GDM1 (cell line): ENCODE measurements at places on chromosomes 7 and 10.

DNA sequence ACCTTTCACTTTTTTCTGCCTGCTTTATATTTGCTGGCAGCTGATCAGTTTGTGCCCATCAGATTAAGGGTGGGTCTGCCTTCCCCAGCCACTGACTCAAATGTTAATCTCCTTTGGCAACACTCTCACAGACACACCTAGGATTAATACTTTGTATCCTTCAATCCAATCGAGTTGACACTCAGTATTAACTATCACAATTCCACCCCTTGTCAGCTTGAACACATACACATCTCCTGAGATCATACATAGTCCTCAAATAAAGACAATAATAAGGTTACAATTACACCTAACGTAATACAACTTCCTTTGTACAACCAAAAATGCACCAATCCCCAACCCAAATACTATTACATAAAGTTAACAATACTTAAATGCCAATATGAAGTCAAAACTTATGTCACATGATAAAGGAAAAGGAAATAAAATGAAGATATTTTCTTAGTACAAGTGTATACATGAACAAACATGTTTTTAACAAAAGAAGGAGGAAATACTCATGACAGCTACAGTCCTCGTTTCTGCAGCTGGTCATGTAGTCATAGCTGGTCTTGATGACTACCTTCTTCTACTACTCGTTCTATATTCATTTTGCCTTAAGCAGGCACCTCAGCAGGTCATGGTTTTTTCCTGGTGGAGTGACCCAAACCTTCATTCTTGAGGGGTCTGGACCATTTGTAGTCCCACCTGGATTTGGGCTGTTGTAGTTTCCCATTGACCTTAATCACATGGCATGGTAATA is 96.7 kb upstream of the CABCOCO1 start:
- no peak for DNase-seq

- no peak for DNase-seq
These were observed 332.6 kb upstream of the KLF6 start for GRCh38 chr10:4117604-4118003.

DNA sequence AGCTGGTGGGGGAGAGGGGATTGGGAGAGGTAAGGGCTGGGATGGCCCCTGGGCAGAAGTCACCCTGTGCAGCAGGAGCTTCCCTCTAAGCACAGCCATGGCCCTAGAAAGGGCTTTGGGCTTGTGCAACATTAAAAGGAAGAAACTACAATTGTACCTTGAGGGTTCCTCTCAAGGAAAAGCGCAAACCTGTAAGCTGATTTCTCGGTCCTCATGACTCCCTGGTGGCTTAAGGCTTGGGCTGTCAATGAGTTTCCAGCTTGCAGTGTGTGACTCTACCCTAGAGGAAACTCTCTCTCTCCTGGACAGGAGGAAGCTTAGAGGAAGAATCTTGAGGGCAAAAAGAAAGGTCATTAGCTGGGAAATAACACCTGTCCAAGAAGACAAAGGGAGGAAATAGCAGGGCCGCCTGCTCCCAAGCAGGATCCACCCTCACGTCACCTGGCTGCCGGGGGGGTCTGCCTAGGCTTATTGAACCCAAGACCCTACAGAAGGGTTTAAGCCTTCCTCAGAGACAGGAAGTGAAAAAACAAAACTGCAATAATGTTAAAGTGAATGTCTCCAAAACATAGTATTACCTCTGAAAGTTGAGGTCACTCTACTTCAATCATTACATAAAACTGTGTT is 112.5 kb downstream of the WDR11 start:
- no peak for DNase-seq

DNA sequence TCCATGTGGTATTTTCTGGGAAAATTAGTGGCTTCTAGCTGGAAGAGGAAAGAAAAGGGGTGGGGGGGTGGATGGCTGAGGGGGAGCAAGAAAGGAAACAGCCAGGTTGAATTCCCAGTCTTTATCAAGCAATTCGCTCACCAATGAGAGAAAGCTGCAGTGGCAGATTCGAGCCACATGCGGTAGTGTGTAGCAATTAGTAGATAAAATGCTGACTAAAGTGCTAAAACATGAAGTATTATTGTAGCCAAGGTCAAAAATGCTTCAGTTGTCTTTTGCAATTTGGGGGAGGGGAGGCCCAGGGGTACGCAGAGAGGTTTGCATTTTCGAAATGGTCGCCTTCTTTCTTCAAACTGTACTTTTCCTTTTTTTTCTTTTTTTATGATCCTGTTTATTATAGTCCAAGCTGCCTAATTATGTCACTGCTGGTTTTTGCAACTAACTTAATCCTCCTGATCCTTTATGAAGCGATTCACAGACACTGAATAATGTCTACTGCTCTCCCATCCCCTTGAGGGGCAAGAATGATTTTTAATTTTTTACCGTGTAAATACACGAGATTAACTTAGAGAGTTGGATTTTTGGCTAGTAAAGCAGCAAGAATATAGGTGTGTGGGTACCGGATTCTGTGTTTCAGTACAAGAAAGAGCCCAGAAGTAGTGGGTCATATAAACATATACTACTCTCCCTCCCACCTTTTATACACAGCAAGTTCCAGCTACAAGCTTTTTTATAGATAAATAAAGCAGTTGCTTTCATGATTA is 3.6 kb upstream of the ARID5B start:
- DNase-seq, result no peak

- no peak for DNase-seq
These were observed 24.1 kb downstream of the PDSS1 start for GRCh38 chr10:26721561-26721960.

- no peak for DNase-seq
These were observed 35.9 kb downstream of the UPF2 start for GRCh38 chr10:12006671-12007070.

DNA sequence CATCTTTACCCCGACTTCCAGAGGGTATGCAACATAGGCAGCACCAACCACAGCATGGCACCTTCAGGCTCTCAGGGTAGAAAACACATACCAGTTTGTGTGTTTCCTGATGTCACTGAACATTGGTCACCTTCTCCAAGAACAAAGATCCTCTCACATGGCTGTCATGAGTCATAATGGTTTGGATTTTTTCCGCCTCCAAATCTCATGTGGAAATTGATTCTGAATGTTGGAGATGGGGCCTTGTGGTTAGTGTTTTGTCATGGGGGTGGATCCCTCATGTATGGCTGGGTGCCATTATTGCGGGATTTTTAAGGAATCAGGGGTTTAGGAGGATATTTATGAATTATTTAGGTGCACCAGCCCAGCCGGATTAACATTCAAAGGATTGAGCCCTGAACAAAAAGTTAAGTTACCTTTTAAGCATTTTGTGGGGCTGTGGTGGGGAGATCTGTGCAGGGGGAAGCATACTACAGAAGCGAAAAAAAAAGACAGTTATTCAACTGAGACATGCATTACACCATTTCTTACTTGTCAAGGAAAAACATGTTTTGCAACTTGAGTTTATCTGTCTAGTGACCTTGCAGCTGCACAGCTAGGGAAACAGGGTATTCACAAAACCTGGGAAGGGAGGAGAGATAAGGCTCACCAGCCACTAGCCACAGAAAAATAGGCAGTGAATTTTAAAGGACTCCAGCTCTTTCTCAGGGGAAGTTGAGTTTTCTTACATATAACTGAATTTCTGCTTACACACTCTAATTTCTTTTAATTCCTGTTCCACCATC is 774.1 kb upstream of the AUTS2 start:
- DNase-seq, result no peak

DNA sequence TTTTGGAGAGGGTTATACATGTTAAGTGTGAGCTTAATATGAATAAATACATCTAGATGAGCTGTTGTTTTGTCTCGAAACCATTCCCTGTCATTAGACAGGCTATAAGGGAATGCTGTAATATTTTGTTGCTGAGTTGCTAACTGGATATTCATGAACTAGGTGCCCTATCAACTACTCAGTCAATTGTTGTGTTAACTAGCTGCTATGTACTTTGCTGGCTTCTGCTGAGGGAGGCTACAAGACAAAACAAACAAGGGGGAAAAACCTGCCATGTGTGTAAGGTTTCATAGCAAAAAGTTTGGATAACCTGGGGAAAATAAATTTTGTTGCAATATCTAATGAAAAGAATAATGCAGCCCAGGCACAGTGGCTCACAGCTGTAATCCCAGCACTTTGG is 110.4 kb downstream of the CSTF2T start:
- DNase-seq, result no peak

- DNase-seq, result no peak
These were observed 11.8 kb downstream of the EPHA1 start for GRCh38 chr7:143396625-143397556.

- DNase-seq, result no peak
These were observed 121.3 kb downstream of the RGS10 start for GRCh38 chr10:119420950-119421875.

DNA sequence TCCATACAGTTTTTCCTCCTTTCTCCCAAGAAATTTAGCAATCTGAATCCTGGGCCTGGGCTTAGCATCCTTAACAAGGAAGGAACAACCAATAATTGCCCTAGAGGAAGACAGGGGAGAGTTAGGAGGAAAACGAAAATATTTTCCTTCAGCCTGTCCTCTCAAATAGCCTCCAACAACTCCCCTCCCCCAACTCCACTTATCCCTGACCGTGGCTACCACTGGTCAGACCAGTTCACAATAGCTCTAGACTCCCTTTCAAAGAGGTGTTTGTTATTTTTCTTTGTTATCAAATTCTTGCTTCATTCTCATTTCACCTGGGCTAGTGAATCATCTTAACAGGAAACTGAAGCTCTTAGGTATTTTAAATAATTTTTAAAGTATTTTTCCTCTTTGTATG is 114.1 kb downstream of the CPED1 start:
- no peak for DNase-seq
